HCT116 (cell line): ENCODE measurements at places on chromosomes 3 and 15. TPM values are rescaled to one million over a fixed set of nuclear protein-coding genes. Genes with fewer than 3 reads are reported as not detected.
A peak's percentile ranks its signal among the peaks of the same experiment; 100 is the strongest.

DNA sequence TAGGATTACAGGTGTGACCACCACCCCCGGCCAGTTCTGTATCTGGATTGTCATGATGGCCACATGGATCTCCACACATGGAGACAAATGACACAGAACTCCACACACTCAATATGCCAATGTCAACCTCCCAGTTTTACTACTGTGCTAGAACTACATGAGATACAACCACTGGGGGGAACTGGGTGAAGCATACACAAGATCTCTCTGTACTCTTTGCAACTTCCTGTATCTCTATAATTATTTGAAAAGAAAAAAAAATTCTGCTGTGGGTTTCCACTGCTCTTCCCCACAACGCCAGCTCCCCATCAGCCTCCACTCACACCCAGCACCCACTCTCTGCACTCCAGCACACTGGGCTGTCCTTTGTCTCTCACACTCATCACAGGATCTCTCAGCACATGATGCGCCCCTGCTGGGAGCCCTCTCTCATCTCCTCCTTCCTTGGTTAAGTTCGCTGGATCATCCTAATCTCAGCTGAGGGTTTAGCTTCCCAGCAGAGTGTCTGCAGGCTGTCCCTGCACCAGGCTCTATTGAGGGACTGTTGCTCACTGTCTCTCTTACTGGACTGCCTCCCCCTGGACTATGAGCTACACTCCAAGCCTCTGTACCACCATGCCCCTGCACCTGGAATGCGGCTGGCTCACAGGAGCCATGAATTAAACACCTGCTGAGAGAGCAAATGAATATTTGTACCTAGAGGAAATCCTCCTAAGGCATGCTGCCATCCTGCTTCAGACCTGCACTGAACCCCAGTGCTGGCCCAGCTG, 10.7 kb upstream of the RAB43 start:
- DNase-seq: no peak

GRCh38 chr3:169323578-169324451, 339.7 kb downstream of the MECOM start:
- DNase-seq: no peak

GRCh38 chr3:57949785-57950615, 58.2 kb upstream of the FLNB start:
- peak; percentile 22 for DNase-seq

- no peak for DNase-seq
These were observed 26.4 kb downstream of the MFN1 start for GRCh38 chr3:179373938-179374337.

DNA sequence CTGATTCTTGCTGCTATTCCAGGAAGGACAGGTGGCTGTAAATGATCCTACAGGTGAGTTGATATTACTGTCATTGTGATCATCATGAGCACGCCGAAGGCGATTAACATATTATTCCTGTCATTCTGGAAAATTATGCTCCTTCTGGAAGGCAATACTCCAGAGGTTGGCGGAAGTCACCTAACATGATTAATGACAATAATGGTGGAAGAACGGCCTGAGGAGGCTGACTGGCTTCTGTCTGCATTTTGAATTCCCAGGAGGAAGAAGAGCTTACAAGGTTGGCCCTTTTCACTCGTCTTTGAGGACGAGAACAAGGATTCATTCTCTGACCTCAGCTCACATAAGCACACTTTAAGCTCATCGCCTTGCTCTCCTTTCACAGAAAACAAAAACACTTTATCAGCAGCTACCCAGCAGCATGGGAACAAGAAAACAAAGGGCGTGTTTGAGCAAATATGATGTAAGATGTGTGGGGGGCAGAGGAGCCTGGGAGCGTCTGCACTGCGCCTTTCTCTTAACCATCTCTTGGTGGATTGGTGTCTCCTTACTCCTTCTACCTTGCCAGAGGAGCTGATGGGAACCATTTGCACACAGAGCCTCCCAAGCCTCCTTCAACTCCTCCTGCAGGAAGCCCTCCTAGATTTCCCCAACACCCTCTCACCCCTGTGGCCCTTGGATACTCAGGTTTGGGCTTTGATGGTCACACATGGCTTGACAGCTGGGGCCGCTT, 23.0 kb downstream of the ACSBG1 start:
- no peak for DNase-seq

- no peak for DNase-seq
These were observed 502.9 kb downstream of the FOXP1 start for GRCh38 chr3:71080517-71081083.

The PPP1R14D gene
- not detected for total RNA-seq
